ENCODE measurements at places on chromosomes 4 and X. TPM values are rescaled to one million over a fixed set of nuclear protein-coding genes. Genes with fewer than 3 reads are reported as not detected.
A peak's percentile ranks its signal among the peaks of the same experiment; 100 is the strongest.

DNA sequence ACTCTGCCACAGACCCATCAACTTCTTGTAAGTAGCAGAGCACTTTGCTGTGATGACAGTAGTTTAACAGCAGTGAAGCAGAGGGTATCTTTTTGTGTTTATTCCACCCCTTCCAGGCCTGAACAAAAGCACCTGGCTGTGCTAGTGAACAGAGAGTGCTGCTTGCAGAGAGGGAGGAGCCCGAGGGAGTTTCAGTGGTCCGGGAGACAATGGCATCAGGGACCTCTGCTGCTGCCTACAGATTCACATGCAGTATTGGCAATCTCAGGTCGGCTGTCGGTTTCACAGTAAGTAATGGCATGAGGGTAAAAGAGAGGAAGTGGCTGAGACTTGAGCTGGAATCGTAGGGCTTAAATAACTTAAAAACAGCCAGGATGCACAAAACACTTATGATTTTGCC is 755.8 kb downstream of the RPA4 start:
- DNase-seq, result no peak

DNA sequence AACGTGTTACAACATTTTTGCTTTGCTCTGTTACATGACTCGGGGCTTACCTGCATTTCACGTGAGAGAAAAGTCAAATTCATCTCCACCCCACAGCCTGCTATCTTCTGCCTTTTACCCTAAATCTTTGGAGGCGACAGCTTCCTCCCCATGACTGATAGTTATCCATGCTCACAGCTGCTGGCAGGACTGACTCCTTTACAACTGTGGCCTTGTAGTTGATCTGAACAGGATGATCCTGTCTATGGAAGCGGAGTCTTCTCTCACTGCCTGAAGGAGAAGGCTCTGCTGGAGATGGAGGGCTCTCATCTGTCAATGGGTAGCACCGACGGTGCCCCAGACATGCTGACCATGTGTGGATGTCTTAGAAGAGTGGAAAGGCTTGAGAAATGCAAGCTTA is 151.0 kb downstream of the CBR4 start:
- DNase-seq, result no peak

- no peak for DNase-seq
Observed at GRCh38 chr4:624705-625590, at the start of gene PDE6B. TSS of gene PDE6B (plus strand) at chr4:625573. CDS start at chr4:625627, 54 bp downstream.

DNA sequence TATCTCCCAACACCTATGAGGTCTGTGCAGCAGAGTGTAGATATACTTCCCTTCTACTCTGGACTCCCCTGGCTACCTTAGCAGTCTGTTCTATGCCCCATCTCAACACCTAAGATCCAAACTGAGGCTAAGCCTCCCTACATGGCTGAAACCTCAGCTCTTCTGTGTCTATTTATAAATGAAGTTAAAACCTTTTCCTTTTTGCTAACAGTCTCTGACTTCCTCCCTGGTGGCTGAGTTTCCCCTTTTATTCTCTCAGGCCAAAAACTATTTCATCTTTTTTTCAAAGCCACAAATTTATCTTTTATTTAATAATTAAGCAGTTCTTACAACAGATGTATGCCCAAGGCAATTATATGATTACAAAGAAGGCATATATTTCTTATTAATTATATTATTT is 111.8 kb upstream of the STIM2 start:
- DNase-seq, result no peak

GRCh38 chr4:173334891-173335752 is 964 bp upstream of the HMGB2 start:
- DNase-seq, result peak; percentile 90

Gene STATH
- not detected for total RNA-seq

- no peak for DNase-seq
Observed at GRCh38 chr4:59945277-59945676, 1254.8 kb upstream of the ADGRL3 start.

- peak; percentile 3 for DNase-seq
Observed at GRCh38 chr4:66052426-66052825, 382.1 kb upstream of the EPHA5 start.

GRCh38 chr4:70687392-70687791 is 940 bp upstream of the UTP3 start:
- DNase-seq, result no peak

Gene ASB5
- 0.57 TPM for total RNA-seq

Gene DRP2
- 0.44 TPM for total RNA-seq

Measured in M059J (cell line).